ENCODE measurements at places on chromosomes 1 and 21.

DNA sequence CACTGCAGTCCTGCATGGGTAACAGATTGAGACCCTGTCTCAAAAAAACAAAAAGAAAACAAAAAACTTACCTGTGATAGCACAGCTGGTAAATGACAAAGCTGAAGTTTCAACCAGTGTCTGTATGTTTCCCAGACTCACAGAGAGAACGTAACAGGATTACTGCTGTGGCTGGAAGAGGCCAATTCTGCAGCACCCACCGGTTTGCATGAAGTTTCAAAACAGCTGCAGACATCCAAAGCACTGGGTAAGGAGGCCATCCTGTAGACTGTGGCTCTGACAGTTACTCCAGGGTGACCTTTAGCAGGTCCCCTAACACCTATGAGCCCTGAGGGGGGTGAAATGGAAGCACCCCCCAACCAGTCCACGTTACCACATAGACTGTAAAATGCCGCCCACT is 7.5 kb downstream of the ID3 start:
- no peak for DNase-seq

DNA sequence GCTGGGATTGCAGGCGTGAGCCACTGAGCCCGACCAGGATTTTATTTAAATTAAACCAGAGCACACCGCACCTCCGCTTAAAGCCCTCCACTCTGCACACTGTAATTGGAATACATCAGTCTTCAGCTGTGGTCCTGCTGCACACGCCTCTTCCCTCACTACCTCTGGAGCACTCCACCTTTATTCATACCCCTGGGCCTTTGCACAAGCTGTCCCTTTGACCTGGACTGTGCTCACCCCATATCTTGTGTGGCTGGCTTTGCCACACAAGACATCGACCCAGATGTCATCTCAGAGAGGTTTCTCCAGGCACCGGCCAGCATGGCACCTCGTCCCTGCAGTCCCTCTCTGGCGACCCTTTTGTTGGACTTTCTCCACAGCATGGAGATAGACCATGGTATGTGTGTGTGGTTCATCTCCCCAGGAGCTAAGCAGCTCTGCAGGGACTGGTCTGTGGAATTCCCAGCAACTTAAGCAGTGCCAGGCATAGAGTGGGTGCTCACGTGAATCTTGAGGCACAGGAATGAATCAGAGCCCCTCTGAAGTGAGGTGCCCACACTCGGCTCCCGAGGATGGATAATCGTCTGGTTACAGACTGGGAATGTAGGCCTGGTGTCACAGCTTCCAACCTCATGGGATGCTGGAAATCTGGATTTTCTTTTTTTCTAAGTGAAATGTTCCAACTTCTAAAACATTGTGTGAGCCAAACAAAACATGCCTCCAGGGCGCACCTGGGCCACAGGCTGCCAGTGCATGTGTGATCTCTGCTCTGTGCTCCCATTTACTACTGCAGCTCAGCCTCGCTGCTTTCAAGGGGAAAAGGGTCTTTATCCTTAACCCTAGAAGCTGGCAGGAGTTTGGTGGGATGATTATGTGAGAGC is 61.9 kb downstream of the EVA1C start:
- no peak for DNase-seq

- DNase-seq, result no peak
These were observed 153.7 kb downstream of the TENT5C start for GRCh38 chr1:117759535-117759934.

DNA sequence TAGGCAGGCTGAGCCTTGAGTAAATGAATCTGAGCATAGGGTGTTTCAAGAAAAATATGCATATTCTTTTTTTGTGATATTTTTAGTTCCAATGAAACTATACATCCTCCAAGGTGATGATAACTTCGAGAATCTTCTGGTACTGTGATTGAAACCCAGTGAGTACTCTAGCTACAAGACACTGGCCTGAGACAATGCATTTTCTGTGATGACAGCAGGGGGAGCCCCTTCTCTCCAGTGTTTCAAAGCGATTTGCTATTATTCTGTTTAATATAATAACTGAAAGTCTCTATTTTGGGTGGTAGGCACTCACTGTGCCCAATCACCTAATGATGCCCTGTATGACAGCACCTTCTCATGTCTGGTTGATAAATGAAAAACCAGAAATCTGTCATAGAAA is 12.1 kb downstream of the IRF2BP2 start:
- peak; percentile 47 for DNase-seq

DNA sequence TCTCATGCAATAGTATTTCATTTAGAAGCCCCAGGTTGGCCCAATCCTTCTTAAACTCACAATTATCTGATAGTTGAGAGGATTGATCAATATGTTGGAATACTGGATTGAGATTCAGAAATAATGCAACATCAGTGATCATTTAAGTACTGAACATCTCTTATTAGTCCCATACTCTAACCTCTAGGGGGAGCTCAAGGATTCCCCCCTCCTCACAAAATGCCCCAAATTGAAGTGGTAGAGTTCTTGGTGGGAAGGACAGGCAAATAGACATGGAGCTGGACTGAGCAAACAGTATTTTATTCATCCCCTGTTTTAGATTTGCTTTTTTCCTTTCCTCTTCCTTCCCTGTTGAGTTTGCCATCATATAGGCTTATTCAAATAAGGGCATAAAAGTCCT is 62.8 kb downstream of the NGF start:
- peak; percentile 26 for DNase-seq

- DNase-seq, result no peak
These were observed 73.3 kb downstream of the NUP210L start for GRCh38 chr1:154081386-154082126.

DNA sequence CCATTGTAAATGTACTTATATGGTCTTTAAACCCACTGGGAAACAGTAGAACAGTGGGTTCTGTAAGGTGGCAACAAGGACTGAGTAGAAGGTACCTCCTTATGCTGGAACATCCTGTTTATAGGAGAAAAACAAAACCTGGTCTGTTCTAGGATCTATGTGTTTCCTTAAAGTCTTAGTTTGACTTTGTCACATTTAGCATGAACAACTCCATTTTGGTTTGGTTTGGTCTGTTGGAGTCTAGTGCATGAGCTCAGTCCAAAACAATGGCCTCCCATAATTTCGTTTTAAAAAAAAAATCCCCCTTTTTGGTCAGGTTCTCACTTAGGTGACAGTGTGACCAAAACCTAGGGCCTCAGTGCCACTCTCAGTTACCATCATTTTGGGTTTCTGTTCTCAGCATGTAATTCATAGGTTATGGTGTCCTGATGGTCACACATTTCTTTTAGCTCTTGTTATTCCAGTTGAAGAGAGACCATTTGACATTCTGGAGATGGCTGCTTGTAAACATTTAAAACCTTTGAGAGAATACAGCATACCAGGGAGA is 66.4 kb upstream of the IL12RB2 start:
- DNase-seq, result no peak

DNA sequence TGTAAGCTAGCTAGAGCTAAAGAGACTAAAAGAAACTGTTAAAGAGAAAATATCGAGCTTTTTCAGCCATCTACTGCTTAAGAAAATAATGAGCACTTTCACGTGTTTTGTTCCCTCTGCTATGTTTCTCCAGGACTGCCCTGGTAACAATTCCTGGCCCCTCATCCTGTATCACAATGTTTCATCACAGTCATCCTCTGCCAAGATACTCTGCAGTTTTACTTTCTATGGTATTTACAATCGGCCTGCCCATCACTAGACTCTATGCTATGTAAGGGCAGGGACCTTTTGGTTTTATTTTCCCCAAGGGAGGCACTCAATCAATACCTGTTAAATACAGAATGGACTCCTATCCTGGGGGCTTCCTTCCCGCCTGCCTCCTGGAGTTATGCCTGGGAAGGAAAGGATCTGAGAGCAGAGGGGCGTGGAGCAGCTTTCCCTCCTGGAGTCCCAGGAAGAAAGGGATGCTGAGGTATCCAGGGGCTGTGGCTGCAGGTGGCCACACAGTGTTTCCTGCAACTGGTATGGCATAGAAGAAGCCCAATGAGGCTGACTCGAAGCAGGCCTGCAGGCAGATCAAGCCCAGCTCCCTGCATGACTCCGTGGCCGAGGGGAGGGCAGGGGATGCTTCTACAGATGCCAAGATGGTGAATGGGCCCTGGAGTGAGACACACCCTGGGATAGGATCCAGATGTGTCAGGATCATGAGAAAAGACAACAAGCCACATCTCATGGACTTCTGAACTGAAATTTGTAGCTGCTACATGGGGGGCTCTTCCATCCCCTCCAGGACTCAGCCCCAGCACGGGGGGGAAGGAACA is 52.9 kb downstream of the MATN1 start:
- DNase-seq, result peak; percentile 17

- DNase-seq, result peak; percentile 61
These were observed 6.2 kb upstream of the HMGCS2 start for GRCh38 chr1:119774746-119775490.

DNA sequence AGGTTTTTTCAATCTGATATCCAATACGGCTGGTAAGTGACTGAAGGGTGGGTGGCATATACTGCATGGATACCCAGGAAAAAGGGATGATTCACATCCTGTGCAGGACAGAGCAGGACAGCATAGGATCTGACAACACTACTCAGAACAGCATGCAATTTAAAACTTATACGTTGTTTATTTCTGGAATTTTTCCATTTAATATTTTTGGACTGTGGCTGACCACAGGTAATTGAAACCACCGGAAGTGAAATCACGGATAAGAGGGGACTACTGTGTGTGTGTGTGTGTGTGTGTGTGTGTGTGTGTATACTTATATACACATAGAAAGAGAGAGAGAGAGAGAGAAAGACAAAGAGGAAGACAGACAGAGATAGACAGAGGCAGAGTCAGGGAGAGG is 23.0 kb downstream of the ERICH3 start:
- DNase-seq, result peak; percentile 61

DNA sequence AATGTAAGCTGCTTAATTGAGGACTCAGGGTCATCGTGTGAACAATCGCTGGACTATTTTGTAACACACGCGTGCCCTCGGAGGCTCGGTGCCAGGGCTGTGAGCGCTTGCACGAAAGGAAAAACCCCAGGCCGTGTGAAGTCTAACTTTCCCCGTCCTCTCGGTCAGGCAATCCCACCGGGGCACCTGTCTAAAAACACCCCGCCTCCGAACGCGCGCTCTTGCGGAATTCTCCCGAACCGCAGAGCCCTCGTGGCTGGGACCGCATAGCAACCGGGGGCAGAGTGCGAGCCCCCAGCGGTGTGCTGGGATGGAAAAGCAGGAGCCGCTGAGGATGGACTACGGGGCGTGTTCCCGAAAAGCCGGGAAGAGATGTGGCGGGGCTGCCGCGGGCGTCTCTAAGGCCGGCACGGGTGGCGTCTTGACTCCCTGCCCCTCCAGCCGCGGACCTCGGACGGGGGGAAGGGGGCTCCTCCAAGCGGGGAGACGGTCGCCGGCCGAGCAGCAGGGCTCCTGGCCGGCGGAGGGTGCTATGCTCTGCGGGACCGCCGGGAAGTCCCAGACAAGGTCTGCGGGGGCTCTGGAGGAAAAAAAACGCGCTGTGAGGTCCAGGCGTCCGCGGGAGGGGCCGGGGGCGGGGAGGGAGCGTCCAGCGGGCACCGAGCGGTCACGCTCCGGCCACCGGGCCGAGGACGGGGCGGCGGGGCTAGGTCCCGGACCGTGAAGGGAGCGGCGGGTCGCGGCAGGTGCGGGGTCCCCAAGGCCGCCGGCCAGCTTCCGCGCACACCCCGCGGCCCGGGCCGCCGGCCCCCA is 936 bp downstream of the ZBTB21 start:
- peak; percentile 55 for DNase-seq

- DNase-seq, result no peak
These were observed 202.6 kb upstream of the COA6 start for GRCh38 chr1:234170622-234171021.

- no peak for DNase-seq
These were observed 7.6 kb upstream of the HHAT start for GRCh38 chr1:210321131-210321530.

- DNase-seq, result no peak
These were observed 77.9 kb downstream of the ADARB1 start for GRCh38 chr21:45152265-45152746.

GRCh38 chr1:205918955-205919746 is 24.1 kb downstream of the SLC26A9 start:
- DNase-seq, result peak; percentile 83

GRCh38 chr1:112618721-112619517 is at the start of gene ST7L:
Gene ST7L, minus strand, starts transcription at chr1:112619141. Its CDS starts 28 bp downstream, at chr1:112619113.
- DNase-seq, result peak; percentile 74

GRCh38 chr1:28902738-28903137 is 11.6 kb upstream of the EPB41 start:
- DNase-seq, result no peak

DNA sequence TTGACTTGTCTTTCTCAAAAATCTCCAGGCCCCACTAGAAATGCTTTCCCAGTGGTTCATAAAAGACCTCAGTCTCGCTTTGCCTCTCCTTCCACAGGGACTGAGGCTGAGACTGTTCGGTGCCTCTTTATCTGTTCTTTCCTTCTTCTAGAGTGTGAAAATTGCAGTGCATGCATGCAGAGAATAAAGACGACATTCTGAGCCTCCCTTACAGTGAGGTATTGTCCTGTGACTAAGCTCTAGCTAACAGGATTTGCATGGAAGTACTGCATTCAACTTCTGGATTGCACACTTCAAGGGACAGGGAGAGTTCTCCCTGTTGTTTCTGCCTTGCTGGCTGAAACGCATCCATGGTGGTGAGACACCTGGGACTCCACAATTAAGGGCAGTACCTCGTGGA is 69.1 kb downstream of the COLGALT2 start:
- peak; percentile 61 for DNase-seq

DNA sequence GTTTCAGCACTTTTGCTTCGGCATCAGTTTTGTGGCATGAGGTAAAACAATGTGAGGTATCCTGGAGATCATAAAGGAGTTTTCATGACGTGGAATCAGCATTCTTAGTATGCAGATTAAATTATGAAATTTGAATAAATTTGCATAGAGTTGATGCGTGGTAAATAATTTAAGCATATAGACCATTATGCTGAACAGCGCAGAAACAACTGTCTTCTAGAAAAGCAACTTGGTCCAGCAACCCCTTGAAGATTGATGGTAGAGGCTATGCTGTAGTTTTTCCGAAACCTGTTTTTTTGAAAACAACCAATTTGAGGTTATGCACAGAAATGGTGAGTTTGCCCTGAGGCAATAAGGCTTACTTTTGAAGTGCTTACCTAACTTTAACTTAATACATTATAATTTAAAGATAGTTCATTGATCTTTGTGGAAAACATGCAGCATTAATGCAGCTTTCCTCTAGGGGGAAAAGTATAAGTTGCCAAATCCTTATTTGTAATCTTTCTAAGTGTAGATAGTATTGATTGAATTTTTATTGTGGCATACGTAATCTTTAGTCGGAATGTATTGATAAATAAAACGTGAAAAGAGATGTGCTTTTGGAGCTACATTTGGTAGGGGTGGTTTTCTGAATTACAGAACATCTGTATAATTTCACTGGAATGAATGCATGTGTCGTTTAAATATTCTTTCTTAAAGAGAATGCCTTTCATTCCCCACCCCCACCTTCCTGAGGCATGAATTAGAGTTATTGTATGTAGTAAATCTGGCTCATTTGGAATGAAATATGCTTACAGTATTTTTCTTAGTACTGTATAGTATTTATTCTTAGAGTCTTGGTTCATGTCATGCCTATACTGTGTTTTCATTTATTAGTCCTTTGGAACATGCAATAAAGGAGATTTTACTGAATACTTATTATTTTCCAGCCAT is 3.8 kb downstream of the PRDM2 start:
- DNase-seq, result no peak

GRCh38 chr1:92446546-92446945 is 40.2 kb downstream of the GFI1 start:
- DNase-seq, result no peak
